CD8-positive, alpha-beta memory T cell (primary cell): ENCODE measurements at places on chromosomes 13 and 19. TPM values are rescaled to one million over a fixed set of nuclear protein-coding genes. Genes with fewer than 3 reads are reported as not detected.

The MYO16 gene
- 0.15 TPM for total RNA-seq

The ZNF850 gene
- total RNA-seq, result 6.9 TPM

The OR7C1 gene
- not detected for total RNA-seq

The MIA gene
- total RNA-seq, result 1.1 TPM

The TMEM255B gene
- 0.69 TPM for total RNA-seq
